Bronchial epithelial cell (primary cell): ENCODE measurements at places on chromosomes 4 and X. TPM values are rescaled to one million over a fixed set of nuclear protein-coding genes. Genes with fewer than 3 reads are reported as not detected.

DNA sequence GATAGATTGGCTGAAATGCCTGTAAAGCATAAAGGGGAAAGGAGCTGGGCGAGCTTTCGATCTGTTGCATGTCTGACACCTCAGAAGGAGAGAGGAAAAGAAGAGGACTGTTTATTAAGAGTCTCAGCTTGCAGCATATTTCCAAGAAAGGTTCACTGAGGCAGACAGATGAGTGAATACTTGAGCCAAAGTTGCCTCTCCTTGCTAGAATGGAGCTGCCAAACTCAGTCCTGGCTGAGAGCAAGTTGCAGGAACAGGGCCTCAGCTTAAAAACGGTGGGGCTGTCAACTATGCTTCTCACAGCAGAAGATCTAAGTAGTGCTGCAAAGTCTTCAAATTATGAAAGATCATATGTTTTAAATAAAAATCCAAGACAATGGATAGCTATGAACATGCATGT, 707.5 kb downstream of the PCDH7 start:
- DNase-seq = no peak

- peak; percentile 64 for DNase-seq
Observed at GRCh38 chr4:14361084-14361483, 641.2 kb upstream of the CPEB2 start.

GRCh38 chr4:1172971-1173757, 781 bp upstream of the SPON2 start:
- no peak for DNase-seq

DNA sequence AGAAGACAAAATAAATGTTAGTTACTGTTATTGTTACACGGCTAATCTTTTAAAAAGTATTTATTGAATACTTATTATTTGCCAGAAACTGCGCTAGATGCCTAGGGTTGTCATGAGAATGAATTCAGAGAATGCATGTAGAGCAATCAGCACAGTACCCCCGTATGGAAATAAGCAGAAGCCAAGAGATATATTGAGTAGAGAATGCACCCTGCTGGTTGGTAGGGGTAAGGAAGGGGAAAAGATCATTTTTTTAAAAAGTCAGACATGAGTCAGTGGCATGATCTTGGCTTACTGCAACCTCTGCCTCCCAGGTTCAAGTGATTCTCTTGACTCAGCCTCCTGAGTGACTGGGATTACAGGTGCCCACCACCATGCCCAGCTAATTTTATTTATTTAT, 13.1 kb upstream of the DRP2 start:
- DNase-seq = peak; percentile 46

DNA sequence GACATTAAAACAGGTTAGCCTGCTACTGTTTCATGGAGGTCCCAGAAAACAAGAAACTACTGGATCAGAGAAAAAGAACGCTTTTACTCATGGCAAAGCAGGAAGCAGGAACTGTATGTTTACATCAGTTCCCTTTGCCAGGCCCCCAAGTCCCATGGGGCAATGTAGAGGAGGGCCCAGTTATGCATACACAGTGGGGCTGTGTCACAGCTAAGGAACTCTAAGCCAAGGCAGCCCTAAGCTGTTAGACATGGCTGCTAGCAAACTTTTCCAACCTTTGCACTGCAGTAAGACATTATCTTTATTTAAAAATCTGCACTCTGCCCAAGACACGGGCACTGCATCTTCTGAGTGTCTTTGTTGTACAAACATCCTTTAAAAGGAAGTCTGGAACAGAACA, 975.8 kb downstream of the C4orf33 start:
- DNase-seq = no peak

DNA sequence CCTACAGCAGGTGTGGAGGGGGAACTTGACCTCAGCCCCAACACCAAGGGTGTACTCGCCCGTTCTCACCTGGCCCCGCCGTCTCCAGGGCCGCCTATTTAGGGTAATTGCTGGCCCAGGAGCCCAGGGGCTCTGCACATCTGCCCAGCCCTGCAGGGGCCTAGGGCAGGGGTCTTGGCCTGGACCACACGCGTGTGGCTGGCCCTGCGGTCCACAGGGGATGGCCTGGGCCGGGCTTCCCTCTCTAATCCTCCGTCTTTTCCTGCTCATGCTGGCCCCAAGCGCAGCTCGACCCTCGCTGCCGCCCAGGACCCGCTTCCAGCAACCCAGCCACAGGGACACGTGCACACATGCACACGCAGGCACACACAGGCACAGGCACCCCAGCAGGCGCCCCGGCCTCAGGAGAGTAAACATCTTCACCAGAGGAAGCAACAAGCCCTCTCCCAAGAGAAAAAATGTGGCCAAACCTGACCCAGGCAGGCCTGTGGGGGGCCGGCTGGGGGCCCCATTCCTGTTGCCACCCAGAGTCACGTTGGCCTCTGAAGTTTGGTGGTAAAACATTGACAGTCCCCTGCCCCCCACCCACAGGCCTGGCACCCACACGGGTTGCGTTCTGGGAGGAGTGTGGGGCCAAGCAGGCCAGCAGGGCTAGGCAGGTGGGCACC, 24.6 kb upstream of the FGFR3 start:
- no peak for DNase-seq

- no peak for DNase-seq
Observed at GRCh38 chrX:132539611-132540010, 50.8 kb upstream of the MBNL3 start.

Gene GASK1B
- 1.2 and 2.1 TPM in 2 replicates for total RNA-seq

Gene NUDT11
- 6.1 and 7.4 TPM in 2 replicates for total RNA-seq

Gene BST1
- total RNA-seq = 0.64 and 0.79 TPM in 2 replicates

Gene FDCSP
- total RNA-seq = not detected in 2 replicates
